Fibroblast of villous mesenchyme (primary cell): ENCODE measurements at places on chromosomes 13 and 19.

GRCh38 chr13:37288057-37288720 is 182.7 kb upstream of the CSNK1A1L start:
- DNase-seq, result no peak

- DNase-seq, result peak; percentile 30
Observed at GRCh38 chr19:46823049-46823448, 27.6 kb downstream of the AP2S1 start.

DNA sequence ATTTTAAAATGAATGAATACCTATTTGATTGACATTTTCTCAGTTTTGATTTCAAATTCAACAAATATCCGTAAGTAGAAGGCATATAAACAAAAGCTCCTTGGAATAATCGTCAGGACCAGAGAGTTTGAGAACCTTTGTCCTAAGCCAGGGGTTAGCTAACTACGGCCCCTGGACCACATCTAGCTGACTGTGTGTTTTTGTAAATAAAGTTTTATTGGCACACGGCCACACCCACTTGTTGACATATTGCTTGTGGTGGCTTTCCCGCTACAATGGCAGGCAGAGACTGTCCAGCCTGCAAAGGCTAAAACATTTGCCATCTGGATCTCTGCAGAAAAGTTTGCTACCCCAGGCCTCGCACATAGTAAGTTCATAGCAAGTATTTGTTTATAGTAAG is 83.4 kb downstream of the GNG7 start:
- peak; percentile 40 for DNase-seq

DNA sequence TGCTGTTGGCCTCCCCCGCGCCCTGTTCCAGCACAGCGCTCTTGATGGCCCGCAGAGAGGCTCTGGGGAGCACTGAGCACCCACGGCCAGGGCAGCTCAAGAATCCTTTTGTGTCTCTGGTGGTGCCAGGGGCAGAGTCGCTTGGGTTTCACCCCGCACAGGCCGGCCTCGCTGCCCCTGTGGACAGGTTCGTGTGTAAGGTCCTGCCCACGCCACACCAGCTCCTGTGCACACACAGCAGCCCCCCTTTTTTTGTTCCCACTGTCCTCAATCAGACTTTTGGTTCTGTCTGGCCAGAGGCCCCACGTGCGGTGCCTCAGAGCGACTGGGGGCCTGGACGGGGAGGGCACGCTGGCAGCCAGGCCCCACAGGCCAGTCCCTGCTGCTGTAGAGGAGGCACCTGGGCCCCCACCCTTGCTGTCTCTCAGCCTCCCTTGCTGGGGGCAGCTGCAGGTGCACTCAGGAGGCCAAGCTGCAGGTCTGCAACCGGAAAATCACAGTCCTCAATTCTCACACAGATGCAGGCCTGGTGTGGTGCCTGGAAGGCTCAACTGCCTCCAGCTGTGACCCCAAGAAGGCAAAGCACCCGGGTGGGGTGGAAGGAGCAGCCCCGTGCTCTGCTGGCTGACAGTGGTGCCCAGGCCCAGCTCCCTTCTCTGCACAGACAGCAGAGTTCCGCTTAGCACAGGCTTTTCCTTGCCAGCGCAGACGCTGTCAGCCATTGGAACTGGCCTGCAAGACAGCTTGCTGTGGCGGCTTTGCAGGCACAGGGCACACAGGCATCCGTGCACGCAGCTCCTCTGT is 12.6 kb upstream of the F7 start:
- DNase-seq, result no peak

GRCh38 chr13:111296417-111296816 is 24.0 kb upstream of the TEX29 start:
- peak; percentile 20 for DNase-seq

GRCh38 chr13:72686766-72687165 is 40.7 kb downstream of the MZT1 start:
- DNase-seq, result no peak

DNA sequence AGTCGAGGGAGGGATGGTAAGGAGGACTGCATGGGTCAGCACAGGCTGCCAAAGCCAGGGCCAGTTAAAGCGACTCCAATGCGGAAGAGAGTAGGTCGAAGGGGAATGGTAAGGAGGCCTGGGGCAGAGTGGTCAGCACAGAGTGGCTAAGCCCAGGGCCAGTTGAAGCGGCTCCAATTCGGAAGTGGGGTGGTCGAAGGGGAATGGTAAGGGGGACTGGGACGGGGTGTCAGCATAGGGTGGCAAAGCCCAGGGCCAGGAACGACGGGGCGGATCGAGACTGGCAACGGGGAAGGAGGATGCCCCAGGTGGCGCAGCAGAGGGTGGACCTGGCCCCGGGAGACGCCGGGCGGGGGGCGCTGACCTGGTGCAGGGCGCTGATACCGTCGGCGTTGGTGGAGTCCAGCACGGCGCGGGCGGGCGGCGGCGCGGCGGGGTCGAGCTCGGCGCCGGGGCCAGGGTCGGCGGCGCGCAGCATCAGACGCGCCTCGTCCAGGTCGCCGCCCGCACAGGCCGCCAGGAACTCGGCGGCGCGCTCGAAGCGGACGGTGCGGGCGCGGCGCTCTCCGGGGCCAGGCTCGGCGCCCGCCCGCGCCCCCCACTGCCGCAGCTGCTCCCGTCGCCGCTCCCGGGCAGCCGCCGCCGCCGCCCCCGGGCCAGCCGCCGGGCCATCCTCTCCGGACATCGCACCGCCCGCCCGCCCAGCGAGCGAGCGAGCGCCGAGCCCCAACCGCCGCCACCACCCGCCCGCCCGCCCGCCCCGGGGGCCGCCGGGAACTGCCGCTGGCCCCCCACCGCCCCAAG is at the start of gene PPP1R12C:
Gene PPP1R12C (minus strand): TSS at position 779 of the 804 bp plus-strand sequence. CDS start 94 bp downstream, at position 685.
- DNase-seq, result peak; percentile 13

DNA sequence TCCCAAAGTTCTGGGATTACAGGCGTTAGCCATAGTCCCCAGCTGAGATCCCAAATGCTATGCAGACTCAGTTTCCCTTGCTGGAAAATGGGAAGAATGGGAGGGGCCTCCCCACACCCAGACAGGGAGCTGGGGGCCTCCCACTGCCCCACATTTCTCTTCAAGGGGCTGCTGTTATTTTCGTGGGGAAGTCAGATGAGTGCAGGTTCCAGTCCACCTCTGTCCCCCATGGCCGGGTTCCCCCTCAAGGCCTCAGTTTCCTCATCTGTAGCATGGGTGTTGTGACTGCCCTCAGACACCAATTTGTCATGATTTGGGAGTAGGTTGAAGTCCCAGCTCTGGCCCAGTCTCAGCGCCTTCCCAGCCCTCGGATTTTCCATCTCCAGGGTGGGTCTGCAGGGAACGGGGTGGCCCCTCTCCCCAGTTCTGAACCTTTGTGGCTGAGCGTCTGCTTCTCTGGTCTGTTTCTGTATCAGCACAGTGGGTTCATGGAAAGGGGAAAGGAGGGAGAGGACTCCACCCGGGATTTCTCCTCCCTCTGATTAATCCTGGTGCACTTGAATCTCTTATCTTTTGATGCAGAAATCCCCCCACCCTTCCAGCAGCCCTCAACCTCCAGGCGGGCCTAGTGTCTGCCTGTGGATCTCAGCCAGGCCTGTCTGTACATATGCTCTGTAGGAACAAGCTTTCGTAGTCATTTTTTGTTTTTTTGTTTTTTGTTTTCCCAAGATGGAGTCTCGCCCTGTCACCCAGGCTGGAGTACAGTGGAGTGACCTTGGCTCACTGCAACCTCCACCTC is 12.2 kb downstream of the NFIC start:
- no peak for DNase-seq

DNA sequence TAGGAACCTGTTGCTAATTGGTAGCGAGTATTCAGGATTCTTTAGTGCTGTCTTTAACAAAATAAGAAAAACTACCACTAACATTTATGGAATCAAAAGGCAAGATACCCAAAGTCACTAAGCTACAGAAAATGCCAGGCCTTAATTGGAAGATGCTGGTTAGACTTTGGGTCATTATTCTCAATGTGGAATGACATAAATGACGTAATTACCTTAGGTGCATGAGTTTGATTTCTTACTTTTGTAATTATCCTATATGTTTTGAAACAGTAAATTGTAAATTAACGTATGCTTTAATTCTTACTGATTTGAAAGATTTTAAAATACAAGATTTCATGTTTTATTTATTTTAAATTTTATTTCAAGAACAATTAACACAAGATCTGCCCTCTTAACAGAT is 25.0 kb downstream of the SGCG start:
- DNase-seq, result no peak

DNA sequence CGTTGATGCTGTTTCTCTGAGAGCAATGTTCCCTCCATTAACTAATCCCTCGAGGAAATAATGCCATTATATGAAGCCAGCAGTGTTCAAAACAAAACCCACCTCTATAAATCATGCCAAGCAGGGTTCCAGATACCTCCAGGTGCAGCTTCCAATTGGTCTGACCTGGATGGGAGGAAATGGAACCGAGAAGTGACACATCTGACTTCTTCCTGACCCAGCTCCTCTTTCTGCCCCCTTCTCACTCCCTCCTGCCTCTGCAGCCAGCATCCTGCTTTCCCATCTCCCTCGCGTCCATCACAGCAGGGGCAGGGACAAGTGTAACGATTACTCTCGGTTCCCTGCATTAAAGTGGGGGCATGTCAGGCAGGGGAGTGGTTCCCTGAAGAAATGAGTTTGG is 37.5 kb downstream of the HSPH1 start:
- DNase-seq, result no peak

DNA sequence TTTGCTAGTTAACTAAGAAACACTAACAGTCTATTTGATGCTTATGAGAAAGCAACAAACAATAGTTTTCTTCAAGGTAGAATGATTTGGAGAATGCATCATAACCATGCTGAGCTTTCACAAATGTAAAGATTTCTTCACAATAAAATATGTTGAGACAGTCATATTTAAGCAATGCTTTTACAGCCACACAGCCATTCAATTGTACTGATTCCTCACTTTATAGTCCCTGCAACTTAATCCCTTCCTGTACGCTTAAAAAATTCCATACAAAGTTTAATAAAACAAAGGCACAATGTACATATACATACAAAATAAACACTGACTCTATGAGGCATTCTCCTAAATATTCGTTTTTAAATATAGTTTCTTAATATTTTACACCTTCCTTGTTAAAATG is 4.7 kb upstream of the ACOD1 start:
- no peak for DNase-seq

DNA sequence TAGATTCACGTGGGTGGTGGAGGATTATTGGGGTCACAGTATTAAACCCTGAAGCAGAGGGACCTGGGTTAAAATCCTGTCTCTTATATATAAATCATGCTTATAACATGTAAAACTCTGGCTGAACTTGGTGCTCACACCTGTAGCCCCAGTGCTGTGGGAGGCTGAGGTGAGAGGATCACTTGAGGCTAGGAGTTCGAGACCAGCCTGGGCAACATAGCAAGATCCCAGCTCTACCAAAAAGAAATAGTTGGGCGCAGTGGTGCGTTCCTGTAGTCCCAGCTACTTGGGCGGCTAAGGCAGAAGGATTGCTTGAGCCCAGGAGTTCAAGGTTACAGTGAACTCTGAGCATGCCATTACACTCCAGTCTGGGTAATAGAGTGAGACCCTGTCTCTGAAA is 2.4 kb downstream of the ZNF805 start:
- DNase-seq, result no peak

DNA sequence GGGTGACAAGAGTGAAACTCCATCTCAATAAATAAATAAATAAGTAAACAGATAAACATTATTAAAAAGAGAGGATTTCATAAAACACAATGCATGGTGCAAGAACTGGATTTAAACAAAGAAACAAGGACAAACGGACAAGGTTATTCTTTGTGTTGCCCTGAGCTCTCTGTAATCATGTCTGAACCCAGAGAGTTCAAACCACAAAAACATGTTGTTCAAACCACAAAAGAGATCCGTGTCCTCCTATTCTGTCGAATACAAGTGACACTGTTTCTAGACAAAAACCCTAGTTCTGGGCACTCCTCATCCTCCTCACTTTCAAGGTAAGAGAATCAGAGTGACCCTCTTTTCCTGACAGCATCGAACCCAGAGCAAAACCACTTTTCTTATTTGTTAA is 4.6 kb upstream of the TPRX2 start:
- no peak for DNase-seq

- no peak for DNase-seq
Observed at GRCh38 chr13:94494026-94494425, 14.5 kb upstream of the DCT start.

DNA sequence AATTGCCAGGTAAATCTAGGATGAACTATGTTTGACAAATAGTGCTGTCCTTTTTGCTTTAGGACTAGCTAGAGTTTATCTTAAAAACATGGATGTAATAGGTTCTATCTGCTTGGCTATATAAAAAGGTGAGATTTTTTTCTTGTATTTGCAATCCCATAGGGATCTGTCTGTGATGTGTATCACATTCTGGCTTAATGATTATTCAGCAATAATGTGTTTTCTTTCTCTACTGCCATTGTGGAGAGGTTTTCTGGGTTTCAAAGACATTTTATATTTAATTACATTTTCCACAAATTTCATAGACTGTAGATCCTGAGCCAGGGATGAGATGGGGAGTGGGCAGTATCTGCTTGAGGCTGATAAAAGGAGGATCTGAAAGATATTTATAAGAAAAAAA is 277.8 kb upstream of the SLITRK5 start:
- DNase-seq, result no peak

DNA sequence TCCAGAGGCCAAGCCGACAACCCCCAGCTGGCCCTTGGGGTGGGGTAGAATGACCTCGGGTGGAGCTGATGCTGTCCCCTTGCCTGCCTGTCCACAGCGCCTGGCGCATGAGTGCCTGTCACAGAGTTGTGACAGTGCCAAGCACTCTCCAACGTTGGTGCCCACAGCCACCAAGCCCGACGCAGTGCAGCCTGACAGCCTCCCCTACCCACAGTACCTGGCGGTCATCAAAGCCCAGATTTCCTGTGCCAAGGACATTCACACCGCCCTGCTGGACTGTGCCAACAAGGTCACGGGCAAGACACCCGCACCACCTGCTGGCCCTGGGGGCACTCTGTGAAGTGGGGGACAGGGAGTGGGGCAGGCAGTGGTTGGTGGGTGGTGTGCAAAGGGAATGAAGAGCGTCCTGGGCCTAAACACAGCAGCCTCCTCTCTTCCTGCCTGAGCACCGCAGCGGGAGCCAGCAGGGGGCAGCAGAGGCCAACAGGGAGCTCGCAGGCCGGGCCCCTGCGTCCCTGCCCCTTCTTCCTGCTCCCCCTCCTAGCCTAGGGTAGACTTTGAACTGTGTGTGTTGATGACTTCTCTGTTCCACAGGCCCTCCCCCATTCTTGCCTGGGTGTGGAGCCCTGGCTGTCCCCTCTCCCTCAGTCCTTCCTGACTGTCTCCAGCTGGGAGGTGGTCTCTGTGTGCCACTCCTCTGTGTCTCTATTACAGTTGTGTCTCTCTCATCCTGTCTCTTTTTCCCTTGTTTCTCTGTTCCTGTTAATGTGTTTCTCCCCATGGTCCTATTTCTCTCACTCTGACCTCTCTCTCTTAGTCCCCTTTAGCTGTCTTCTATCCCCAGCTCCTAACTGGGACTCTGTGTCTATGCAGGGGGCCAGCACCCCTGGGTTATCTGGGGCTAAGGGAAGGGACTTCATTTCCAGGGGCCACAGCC is 6.5 kb downstream of the MED29 start:
- DNase-seq, result peak; percentile 87

- no peak for DNase-seq
Observed at GRCh38 chr19:35216833-35217648, 11.5 kb downstream of the FAM187B start.

DNA sequence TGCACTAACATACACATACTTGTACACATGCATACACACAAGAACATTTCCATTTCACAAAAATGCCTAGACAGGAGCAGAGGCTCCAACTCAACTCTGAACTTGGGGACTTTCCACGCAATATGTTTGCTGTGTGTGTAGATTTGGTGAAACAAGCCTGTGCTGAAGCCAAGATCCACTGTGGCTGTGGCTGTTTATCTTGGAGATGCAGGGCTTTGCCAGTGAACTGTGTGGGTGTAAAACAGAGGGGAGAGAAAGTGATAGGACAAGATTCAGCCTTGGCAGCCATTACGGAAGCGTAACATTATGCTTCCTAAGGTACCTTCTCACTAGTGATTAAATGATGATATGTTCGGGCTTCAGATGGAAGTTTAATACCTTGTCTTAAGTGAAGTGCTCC is 73.2 kb upstream of the MBNL2 start:
- no peak for DNase-seq
